Activated T-cell treated with anti-CD3 and anti-CD28 coated beads, Interleukin-2, amount 50 U/mL, for 72 hours (primary cell): ENCODE measurements at places on chromosomes 6 and 20. TPM values are rescaled to one million over a fixed set of nuclear protein-coding genes. Genes with fewer than 3 reads are reported as not detected.

GRCh38 chr20:43294031-43294430, 104.3 kb upstream of the PTPRT start:
- no peak overlapping the region for H3K27ac ChIP-seq
- DNase-seq = no peak
- H3K4me3 ChIP-seq = no peak overlapping the region
- no peaks in the 10 kb centered on the region for H3K4me1 ChIP-seq
- peaks cover 7% of the 10 kb centered on the region for H3K36me3 ChIP-seq
- H3K27me3 ChIP-seq = peaks cover 19% of the 10 kb centered on the region

- no peaks in the 10 kb centered on the region for H3K36me3 ChIP-seq
- no peak overlapping the region for H3K4me3 ChIP-seq
These were observed 223.2 kb downstream of the ERMARD start for GRCh38 chr6:169974663-169975062.

GRCh38 chr6:168837254-168838036, 396.5 kb downstream of the SMOC2 start:
- peaks cover 12% of the 10 kb centered on the region for H3K27me3 ChIP-seq
- no peak overlapping the region for H3K27ac ChIP-seq
- H3K4me3 ChIP-seq = no peak overlapping the region
- no peak for DNase-seq
- peaks cover 3% of the 10 kb centered on the region for H3K36me3 ChIP-seq
- H3K4me1 ChIP-seq = no peaks in the 10 kb centered on the region

GRCh38 chr6:17768388-17768787, 61.7 kb upstream of the NUP153 start:
- no peaks in the 10 kb centered on the region for H3K4me1 ChIP-seq
- H3K36me3 ChIP-seq = no peaks in the 10 kb centered on the region
- DNase-seq = no peak
- no peak overlapping the region for H3K27ac ChIP-seq
- H3K27me3 ChIP-seq = peaks cover 17% of the 10 kb centered on the region

- H3K36me3 ChIP-seq = no peaks in the 10 kb centered on the region
- H3K4me3 ChIP-seq = peak overlapping the region; percentile 69
- peaks cover 44% of the 10 kb centered on the region for H3K4me1 ChIP-seq
- H3K27ac ChIP-seq = peak overlapping the region; percentile 68
- DNase-seq = no peak
These were observed 527 bp downstream of the FBXO30 start for GRCh38 chr6:145814035-145814500.

POM121L2 gene
- total RNA-seq = not detected

BHLHE23 gene
- not detected for total RNA-seq
